ENCODE measurements at places on chromosomes 13 and 19. TPM values are rescaled to one million over a fixed set of nuclear protein-coding genes. Genes with fewer than 3 reads are reported as not detected.

FUT6 gene
- total RNA-seq: not detected

CACNA1A gene
- 0.31 TPM for total RNA-seq

CRB3 gene
- 6.0 TPM for total RNA-seq

PLPPR2 gene
- total RNA-seq: 10.5 TPM

S1PR4 gene
- total RNA-seq: 0.20 TPM

LILRA1 gene
- total RNA-seq: not detected

FOSB gene
- total RNA-seq: 15.1 TPM

ABCC4 gene
- 17.4 TPM for total RNA-seq

MUC16 gene
- 0.08 TPM for total RNA-seq

ZNF726 gene
- total RNA-seq: 0.77 TPM

PSG2 gene
- total RNA-seq: not detected

RGL3 gene
- 2.7 TPM for total RNA-seq

LRRC63 gene
- not detected for total RNA-seq

VWA8 gene
- total RNA-seq: 8.2 TPM

FPR2 gene
- not detected for total RNA-seq

CPAMD8 gene
- total RNA-seq: not detected

ALOX5AP gene
- total RNA-seq: 2.4 TPM

LRFN3 gene
- 21.5 TPM for total RNA-seq

NFKBIB gene
- total RNA-seq: 67.8 TPM

RYR1 gene
- 5.6 TPM for total RNA-seq

MEDAG gene
- 0.09 TPM for total RNA-seq

ZNF543 gene
- total RNA-seq: 1.6 TPM

KANK3 gene
- 4.5 TPM for total RNA-seq

GPI gene
- total RNA-seq: 742 TPM

BEST2 gene
- total RNA-seq: not detected

AP2S1 gene
- total RNA-seq: 246 TPM

BORA gene
- total RNA-seq: 9.7 TPM

THSD8 gene
- 13.2 TPM for total RNA-seq

SOX1 gene
- not detected for total RNA-seq

BICRA gene
- 17.2 TPM for total RNA-seq

ZNF585A gene
- 7.2 TPM for total RNA-seq

ZNF431 gene
- total RNA-seq: 2.7 TPM

TMIGD2 gene
- not detected for total RNA-seq

NR2F6 gene
- total RNA-seq: 51.3 TPM

AKT2 gene
- 136 TPM for total RNA-seq

VSIG10L gene
- 8.9 TPM for total RNA-seq

SLC46A3 gene
- total RNA-seq: 2.2 TPM

GNG7 gene
- 0.06 TPM for total RNA-seq

PGLYRP2 gene
- total RNA-seq: not detected

ALG11 gene
- 9.7 TPM for total RNA-seq

IFI30 gene
- total RNA-seq: 20.8 TPM

KLK6 gene
- total RNA-seq: 0.24 TPM

PRODH2 gene
- 0.66 TPM for total RNA-seq

INSR gene
- 3.1 TPM for total RNA-seq

MATK gene
- total RNA-seq: 1.1 TPM

REX1BD gene
- total RNA-seq: 49.3 TPM

NOTCH3 gene
- total RNA-seq: 10.2 TPM

CYP4F8 gene
- total RNA-seq: not detected

DLEU7 gene
- total RNA-seq: not detected

OR7C1 gene
- not detected for total RNA-seq
